ENCODE measurements at places on chromosomes 5 and 9.

DNA sequence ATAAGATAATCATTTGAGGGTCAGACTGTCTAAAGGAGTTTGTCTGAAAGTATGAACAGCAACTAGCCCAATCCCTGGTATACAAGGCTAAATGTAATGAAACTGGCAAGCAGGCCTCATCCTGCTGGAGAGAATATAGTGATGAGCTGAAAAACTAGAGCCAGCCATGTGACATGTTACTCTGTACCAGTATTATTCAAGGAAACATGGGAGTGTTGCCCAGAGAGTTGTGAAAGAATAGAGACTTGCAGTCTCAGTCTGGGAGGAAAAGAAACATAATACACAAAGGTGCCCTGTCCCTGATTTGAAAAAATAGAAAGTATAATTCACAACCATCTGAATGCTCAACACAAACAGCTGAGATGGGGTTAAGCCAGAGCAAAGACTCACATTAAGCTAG lies 37.9 kb upstream of the HTR1A start:
- no peak for DNase-seq

DNA sequence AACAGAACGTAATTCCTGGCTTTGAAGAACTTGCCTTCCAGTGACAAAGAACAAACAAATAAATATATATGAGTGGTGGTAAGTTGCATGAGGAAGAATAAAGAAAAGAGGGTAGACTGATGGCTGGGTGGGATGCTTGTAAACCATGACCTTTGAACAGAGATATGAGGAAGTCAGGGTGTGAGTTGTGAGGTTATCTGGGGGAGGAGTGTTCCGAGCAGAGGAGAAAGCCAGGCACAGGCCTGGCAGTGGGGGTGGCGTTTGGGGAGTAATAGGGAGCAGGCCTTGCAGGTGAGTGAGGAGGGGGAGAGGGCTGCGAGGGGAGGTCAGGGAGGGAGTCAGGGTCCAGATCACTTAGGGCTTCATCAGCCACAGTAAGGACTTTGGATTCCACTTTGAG lies 213.4 kb downstream of the PTTG1 start:
- DNase-seq: no peak

DNA sequence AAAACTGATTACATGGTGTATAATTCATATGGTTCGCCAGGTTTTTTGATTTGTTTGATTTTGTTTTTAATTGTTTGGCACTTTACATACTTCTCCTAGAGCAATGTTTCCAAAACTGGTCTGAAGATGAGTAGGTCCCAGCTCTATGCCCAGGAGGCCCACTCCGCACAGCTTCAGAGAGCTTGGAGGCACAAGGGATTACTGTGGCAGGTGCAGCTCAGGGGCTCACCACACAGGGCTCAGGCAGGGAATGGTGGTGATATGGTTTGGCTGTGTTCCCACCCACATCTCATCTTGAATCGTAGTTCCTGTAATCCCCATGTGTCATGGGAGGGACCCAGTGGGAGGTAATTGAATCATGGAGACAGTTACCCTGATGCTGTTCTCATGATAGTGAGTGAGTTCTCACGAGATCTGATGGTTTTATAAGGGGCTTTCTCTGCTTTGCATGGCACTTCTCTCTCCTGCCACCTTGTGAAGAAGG lies 296.6 kb downstream of the MED10 start:
- no peak for DNase-seq

DNA sequence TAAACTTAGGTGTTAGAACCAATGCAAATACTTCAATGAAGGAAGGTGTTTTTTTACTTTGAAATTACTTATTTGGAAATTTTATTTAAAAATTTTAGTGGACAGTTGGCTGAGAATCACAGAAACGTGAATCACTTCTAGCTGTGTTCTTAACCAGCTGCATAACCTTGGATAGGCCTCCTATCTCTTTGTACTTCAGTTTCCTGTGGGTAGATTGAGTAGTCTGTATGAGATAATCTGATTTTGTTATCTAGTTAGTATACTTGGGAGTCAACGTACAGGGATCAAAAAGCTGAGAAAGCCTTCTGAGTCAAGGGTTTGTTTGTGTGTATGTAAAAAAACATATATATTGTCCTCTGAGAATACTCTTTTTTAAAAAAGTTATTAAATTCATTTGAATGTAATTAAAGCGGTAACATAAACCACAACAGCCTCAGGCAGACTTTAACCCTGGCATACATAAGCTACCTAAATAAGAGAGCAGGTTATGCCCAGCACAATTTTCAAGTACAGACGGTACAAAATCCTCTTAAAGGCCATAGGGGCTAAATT lies 38.1 kb upstream of the ZCCHC7 start:
- no peak for DNase-seq

DNA sequence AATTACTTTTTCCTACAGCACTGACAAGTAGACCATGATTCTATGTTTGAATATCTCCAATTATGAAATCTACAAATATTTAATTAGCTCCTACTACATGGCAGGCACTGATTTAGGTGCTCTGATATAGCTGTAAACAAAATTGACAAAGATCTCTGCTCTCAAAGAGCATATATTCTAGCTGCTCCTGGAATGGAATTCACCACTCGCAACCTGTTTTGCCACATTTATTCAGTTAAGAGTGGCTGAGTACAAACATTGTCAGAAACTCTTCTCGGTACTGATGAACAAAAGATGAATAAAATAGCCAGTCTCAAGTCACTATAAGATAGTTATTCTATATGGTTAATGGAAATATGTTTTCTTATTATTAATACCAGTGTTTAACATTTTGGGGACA lies 114.2 kb upstream of the PDE4D start:
- no peak for DNase-seq

DNA sequence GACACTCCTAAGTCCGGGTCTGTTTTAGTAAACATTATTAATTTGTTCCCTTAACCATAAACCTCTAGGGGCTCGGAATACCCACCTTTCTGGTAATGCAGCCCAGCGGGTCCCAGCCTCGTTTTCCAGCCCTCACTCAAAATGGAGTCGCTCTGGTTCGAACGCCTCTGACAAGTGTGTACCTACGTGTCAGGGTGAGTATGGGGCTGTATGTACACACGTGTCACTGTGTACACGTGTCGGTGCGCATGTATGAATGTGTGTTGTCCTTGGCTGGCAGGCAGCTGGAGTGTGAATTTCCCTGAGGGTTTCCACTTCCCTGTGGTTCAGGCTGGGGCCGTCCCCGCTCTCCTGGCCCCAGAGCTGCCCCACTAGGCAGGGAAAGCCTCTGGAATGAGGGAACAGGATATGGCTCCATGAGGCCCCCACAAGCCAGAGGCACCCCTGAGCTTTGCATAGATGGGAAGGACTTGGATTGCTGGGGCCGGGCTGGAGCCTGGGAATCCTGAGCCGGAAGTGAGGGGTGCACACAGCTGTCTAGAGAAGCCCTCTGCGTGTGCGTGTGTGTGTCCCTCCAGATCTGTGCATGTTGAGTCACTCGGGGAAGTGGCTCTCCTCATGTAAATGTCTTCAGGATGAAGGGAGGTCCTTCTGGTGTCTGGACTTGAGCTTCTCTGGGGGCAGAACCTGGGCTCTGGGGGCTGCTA lies 160.8 kb upstream of the IER5L start:
- no peak for DNase-seq

GRCh38 chr5:164202338-164202737 lies 696.9 kb downstream of the MAT2B start:
- DNase-seq: no peak

DNA sequence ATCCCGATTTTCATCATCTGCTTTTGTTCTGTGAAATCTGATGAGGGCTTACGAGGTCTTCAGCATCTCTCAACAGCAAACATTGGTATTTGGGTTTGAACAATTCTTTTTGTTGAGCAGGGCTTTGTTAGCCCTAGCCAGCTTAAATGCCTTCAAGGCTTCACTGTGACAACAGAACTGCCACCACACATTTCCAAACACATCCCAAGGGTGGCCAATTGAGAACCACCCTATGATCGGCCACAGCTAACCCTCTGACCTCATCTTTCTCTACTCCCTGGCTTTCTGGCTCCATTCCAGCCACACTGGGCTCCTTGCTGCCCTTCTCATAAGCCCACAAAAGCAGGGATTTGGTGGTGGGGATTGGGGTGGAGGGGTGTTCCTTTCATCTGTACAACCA lies 17.6 kb downstream of the MTX3 start:
- DNase-seq: no peak

DNA sequence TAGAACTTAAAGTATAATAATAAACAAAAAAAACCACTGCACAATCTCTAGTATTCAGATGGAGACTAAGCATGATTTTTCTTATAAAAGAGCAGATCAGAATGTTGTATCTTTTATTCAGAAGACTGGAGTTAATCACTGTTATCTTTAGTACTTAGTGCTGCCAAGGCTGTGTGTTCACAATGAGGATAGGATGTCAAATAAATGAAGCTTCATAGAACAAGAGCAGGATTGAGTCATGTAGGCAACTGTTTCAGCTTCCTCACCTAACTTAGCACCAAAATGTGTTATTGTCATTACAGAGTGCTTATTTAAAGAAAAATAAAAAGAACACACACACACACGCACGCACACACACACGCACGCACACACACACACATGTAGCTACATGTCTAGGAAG lies 58.1 kb upstream of the CDKN2B start:
- no peak for DNase-seq

GRCh38 chr9:3893519-3893918 lies 367.7 kb upstream of the RFX3 start:
- DNase-seq: no peak

GRCh38 chr5:147956842-147957223 lies 50.5 kb upstream of the C5orf46 start:
- no peak for DNase-seq

DNA sequence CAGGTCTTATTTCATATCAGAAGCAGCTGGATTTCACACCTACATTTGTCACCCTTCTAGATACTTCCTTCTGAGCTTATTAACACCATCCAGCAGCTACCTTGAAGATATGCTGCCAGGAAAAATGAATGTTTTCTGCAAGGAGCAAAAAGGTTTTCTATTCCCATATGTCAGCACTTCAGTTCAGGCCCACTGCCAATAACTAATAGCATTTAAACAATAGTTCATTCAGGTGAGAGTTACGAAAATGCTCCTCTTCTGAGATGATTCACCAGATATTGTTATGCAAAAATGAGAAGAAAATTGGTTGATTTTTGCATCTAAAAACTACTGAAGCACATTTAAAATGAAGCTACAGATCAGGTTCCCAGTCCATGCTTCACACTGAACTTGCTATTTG lies 56.4 kb upstream of the ISL1 start:
- no peak for DNase-seq

DNA sequence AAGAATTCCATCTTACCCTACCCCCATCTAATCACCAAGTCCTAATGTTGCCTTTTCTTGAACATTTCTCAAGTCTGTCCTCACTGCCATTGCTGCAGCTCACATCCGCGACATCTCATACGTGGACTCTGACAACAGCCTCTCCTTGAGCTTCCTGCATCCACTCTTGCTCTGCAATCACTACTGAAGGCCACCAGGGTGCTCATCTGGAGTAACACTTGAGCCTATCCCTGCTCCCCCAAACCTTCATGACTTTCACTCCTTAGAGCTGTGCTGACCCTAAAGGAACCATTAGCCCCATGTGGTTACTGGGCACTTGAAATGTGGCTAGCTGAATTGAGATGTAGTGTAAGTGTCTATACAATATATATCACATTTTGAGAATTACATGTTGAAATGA lies 46.4 kb upstream of the CTXN3 start:
- DNase-seq: no peak

DNA sequence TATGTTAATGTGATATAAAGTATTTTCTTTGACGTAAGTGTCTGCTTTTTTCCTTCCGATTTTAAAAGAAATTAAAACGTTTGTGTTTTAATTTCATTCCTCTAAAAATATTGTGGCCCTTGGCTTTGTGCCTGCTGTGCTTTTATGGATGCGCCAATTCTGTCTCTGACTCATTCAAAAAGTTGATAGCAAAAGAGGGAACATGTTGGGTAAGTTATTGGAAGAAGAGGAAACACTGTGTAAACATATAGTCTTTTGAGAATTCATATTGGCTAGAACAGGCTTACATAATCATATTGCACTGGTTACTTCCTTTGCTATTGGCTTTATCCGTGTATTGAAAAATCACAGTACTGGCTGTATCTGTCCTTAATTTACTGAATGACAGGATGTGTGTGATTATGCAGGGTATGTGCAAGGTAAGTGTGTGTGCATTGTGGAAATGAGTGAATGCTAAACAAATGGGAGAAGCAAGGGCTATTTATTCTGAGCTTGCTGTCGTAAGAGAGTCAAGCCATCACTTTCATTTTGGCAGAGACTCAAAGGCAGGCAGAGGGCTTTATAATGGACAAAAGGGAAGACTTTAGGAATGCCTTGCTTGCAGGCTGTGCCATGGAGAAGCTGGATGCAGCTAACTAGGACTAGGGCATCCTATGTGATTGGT lies 67.8 kb downstream of the SGCD start:
- DNase-seq: no peak

DNA sequence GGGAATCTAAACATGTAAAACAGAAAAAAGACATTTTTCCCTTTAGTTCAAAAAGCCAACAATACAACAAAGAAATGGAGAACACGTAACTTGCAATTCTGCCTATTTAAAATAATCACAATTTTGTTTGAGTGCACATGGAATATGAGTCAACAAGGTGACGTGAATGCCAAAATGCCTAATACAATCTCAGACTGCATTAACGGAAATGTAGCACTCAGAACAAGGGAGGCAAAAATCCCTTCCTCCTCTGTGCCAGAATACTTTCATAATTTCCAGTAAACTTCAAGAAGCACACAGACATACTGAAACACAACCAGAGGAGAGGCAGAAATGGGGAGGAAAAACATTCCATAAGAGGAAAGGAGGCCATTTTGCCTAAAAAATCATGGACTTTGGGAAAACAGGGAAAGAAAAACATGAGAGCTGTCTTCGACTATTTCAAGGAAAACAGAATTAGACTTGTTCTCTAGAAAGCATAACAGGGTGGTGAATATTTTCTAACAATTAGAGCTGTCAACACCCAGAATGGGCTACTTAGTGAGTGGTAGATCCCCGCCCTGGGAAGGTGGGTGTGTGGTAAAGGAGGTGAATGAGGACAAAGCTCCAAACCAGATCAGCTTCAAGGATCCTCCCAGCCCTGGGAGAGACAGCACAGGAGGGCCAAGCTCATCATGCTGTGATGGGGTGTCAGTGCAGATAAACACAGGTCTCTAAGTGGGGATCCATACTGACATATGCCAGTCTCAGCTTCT lies 48.2 kb downstream of the ABCA1 start:
- DNase-seq: no peak

GRCh38 chr9:119298076-119298853 lies 71.0 kb downstream of the BRINP1 start:
- DNase-seq: no peak

- DNase-seq: no peak
These were observed 450.5 kb upstream of the CDH10 start for GRCh38 chr5:25095261-25095660.

GRCh38 chr5:180059326-180059725 lies 12.2 kb downstream of the RNF130 start:
- no peak for DNase-seq

- DNase-seq: no peak
These were observed 117.9 kb downstream of the ZSWIM6 start for GRCh38 chr5:61449804-61450492.

GRCh38 chr9:8855046-8855445 lies 1055.5 kb upstream of the DMAC1 start:
- DNase-seq: no peak

GRCh38 chr9:120434532-120434931 lies 145.4 kb downstream of the CDK5RAP2 start:
- no peak for DNase-seq

- DNase-seq: no peak
These were observed 60.2 kb downstream of the SECISBP2 start for GRCh38 chr9:89378541-89378940.
